ENCODE measurements at places on chromosomes 12 and 14. TPM values are rescaled to one million over a fixed set of nuclear protein-coding genes. Genes with fewer than 3 reads are reported as not detected.
A peak's percentile ranks its signal among the peaks of the same experiment; 100 is the strongest.

DNA sequence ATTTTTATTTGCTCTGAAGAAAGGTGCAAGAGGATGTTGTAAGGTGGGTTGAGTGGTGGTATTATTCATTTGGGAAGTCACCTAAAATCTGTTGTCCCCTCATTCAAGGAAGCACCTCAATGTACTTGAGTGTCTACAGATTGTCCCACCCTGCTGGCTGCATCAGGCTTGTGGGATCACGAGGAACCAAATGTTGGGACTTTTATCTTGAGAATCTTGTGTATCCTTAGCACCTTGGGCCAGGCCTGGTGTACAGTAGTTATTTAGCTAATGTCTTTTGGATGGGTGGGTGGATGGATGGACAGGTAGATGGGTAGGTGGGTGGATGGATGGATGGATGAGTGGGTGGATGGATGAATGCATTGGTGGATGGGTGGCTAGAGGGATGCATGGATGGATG, 519.3 kb downstream of the BCL11B start:
- H3K4me1 ChIP-seq = peaks cover 6% of the 10 kb centered on the region
- no peak overlapping the region for H3K27ac ChIP-seq

GRCh38 chr12:57553343-57554202, 3.7 kb downstream of the KIF5A start:
- H3K4me1 ChIP-seq = peaks cover 20% of the 10 kb centered on the region
- H3K27me3 ChIP-seq = peaks cover 16% of the 10 kb centered on the region
- H3K36me3 ChIP-seq = no peaks in the 10 kb centered on the region
- H3K27ac ChIP-seq = no peak overlapping the region

DNA sequence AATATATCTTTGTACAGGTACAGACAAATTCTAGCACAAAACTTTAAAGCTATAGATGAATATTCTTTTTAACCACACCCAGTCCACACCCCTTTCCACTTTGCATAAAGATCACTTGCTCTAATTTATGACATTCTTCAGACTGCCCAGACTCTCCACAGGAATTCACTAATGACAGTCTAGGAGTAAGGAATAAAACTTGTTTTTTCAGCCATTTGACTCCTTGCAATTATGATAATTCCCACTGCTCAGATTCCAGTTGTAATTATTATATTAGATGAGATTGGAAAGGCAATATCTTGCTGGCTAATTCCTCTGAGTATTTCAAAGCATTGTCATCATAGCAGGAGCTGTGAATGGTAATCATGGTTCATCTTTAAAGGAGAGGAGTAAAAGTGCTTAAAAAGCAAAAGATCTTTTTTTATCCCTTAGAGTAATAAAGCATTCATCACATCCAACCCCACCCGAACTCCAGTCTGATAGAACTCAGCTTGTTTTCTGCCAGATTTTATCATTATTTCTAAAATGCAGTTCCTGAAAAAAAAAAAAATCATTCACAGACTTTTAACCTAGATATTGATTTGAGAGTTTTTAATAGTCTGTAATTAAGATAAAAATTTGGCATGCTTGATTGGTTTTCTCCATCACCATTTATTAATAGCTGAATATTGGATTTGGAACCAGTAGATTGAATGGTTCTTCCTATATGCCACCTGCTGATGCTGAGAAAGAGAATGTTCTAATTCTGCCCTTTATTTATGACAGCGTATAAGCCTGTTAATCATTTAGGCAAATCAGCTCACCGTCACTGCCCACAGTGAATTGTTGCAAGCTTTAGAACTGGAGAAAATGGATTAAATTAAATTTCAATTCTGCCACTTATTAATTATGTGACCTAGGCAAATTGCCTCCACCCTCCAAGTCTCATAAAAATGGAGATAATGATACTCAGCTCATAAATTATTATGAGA, 93.9 kb upstream of the RASSF8 start:
- H3K36me3 ChIP-seq = no peaks in the 10 kb centered on the region
- no peak for DNase-seq
- no peak overlapping the region for H3K4me3 ChIP-seq
- no peak overlapping the region for H3K27ac ChIP-seq

ZC2HC1C gene
- total RNA-seq = 2.0 TPM

- H3K4me3 ChIP-seq = no peak overlapping the region
- DNase-seq = no peak
- H3K27me3 ChIP-seq = no peaks in the 10 kb centered on the region
- H3K36me3 ChIP-seq = peaks cover 4% of the 10 kb centered on the region
- H3K4me1 ChIP-seq = peaks cover 52% of the 10 kb centered on the region
Observed at GRCh38 chr12:25376407-25376806, 125.7 kb upstream of the KRAS start.

GRCh38 chr12:133203344-133204263, 22.3 kb downstream of the ZNF268 start:
- H3K27ac ChIP-seq = no peak overlapping the region
- no peaks in the 10 kb centered on the region for H3K4me1 ChIP-seq
- no peaks in the 10 kb centered on the region for H3K27me3 ChIP-seq
- H3K36me3 ChIP-seq = peaks cover 63% of the 10 kb centered on the region

DNA sequence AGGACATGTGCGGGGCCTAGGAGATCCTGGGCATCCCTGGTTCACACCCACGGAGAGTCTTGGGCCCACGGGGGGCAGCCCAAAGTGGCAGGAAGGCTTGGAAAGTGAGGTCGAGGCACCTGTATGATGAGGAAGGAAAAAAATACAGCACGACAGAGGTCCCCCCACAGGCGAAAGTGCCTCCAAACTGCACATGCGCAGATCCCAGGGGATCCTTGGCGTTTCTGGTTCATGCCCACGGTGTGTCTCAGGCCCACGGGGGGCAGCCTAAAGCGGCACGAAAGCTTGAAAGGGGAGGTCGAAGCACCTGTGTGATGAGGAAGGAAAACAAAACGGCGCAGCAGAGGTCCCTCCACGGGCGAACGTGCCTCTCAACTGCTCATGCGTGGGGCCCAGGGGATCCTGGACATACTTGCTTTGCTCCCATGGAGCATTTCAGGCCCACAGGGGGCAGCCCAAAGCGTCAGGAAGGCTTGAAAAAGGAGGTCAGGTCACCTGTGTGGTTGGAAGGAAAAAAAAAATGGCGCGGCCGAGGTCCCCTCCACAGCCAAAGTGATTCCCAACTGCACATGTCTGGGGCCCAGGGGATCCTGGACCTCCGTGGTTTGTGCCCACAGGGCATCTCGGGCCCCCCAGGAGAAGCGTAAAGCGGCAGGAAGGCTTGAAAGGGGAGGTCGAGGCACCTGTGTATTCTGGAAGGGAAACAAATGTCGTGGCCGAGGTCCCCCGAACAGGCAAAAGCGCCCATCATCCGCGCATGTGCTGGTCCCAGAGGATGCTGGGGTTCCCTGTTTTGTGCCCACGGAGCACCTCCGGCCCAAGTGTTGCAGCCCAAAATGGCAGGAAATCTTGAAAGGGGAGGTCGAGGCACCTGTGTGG, 582.6 kb downstream of the ALG10 start:
- H3K36me3 ChIP-seq = no peaks in the 10 kb centered on the region
- no peak overlapping the region for H3K4me3 ChIP-seq
- no peaks in the 10 kb centered on the region for H3K27me3 ChIP-seq
- H3K27ac ChIP-seq = no peak overlapping the region
- no peak for DNase-seq
- no peaks in the 10 kb centered on the region for H3K4me1 ChIP-seq

GRCh38 chr12:93740751-93741150, 63.6 kb downstream of the CRADD start:
- no peak for DNase-seq
- H3K4me3 ChIP-seq = peak overlapping the region; percentile 86
- peaks cover 34% of the 10 kb centered on the region for H3K4me1 ChIP-seq
- H3K36me3 ChIP-seq = no peaks in the 10 kb centered on the region
- H3K27me3 ChIP-seq = no peaks in the 10 kb centered on the region

GRCh38 chr12:69703146-69703642, 4.1 kb upstream of the BEST3 start:
- no peak for DNase-seq
- no peak overlapping the region for H3K27ac ChIP-seq
- no peak overlapping the region for H3K4me3 ChIP-seq
- peaks cover 22% of the 10 kb centered on the region for H3K27me3 ChIP-seq
- no peaks in the 10 kb centered on the region for H3K36me3 ChIP-seq

- H3K27me3 ChIP-seq = no peaks in the 10 kb centered on the region
- H3K36me3 ChIP-seq = peaks cover 36% of the 10 kb centered on the region
- peaks cover 6% of the 10 kb centered on the region for H3K4me1 ChIP-seq
- H3K4me3 ChIP-seq = no peak overlapping the region
- no peak overlapping the region for H3K27ac ChIP-seq
Observed at GRCh38 chr12:123468786-123469185, 10.8 kb downstream of the SNRNP35 start.

GRCh38 chr12:119088685-119089379, 89.9 kb upstream of the HSPB8 start:
- H3K27ac ChIP-seq = no peak overlapping the region
- no peaks in the 10 kb centered on the region for H3K36me3 ChIP-seq
- H3K4me1 ChIP-seq = no peaks in the 10 kb centered on the region
- DNase-seq = no peak
- no peaks in the 10 kb centered on the region for H3K27me3 ChIP-seq

SYCP3 gene
- total RNA-seq = 0.28 TPM

KLRC1 gene
- not detected for total RNA-seq

- DNase-seq = no peak
- H3K4me3 ChIP-seq = no peak overlapping the region
- peaks cover 25% of the 10 kb centered on the region for H3K4me1 ChIP-seq
- H3K36me3 ChIP-seq = no peaks in the 10 kb centered on the region
Observed at GRCh38 chr12:53696285-53696654, 20.4 kb upstream of the ATP5MC2 start.

DNA sequence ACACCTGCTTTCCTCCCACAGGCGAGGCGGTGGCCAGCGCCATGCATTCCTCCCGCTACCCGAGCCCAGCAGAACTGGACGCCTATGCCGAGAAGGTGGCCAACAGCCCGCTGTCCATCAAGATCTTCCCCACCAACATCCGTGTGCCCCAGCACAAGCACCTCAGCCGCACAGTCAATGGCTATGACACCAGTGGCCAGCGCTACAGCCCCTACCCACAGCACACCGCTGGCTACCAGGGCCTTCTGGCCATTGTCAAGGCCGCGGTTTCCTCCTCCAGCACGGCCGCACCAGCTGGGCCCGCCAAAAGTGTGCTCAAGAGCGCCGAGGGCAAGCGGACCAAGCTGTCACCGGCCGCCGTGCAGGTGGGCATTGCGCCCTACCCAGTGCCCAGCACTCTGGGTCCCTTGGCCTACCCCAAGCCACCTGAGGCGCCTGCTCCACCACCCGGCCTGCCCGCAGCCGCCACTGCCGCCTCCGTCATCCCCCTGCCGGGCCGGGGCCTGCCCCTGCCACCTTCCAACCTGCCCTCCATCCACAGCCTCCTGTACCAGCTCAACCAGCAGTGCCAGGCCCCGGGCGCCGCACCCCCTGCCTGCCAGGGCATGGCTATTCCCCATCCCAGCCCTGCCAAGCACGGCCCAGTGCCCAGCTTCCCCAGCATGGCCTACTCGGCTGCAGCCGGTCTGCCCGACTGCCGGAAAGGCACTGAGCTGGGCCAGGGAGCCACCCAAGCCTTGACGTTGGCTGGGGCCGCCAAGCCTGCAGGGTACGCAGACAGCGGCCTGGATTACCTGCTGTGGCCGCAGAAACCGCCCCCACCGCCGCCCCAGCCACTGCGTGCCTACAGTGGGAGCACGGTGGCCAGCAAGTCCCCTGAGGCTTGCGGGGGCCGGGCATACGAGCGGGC, 54.6 kb downstream of the FAM222A start:
- H3K27me3 ChIP-seq = peaks cover 10% of the 10 kb centered on the region
- H3K4me3 ChIP-seq = no peak overlapping the region
- H3K27ac ChIP-seq = no peak overlapping the region

AQP6 gene
- total RNA-seq = not detected

DNA sequence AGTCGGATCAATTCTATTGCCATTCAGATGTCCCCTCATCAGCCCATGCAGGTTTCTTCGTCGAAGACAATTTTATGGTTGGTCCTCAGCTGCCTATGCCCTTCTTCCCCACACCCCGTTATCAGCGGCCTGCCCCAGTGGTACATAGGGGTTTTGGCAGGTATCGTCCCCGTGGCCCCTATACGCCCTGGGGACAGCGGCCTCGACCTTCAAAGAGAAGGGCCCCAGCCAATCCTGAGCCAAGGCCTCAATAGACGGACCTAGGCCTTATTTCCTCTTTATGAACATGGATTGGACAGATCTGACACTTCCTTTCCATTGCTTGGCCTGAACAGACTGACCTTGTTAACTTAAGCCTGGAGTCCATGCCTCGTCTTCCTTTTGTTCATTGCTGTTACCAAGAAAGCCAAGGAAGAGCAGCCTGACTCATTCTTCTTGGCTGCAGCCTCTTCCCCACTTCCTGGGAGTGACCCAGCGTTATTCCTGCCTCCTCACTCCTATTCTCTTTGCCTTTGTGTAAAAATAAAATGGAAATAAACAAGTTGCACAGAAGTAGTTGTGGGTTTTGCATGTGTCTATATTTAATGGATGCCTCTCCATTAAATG, 156.5 kb upstream of the AMIGO2 start:
- no peak for DNase-seq
- no peaks in the 10 kb centered on the region for H3K27me3 ChIP-seq
- H3K4me3 ChIP-seq = no peak overlapping the region

- H3K36me3 ChIP-seq = no peaks in the 10 kb centered on the region
- no peak overlapping the region for H3K4me3 ChIP-seq
- no peak for DNase-seq
- no peak overlapping the region for H3K27ac ChIP-seq
- peaks cover 4% of the 10 kb centered on the region for H3K27me3 ChIP-seq
- H3K4me1 ChIP-seq = peaks cover 4% of the 10 kb centered on the region
Observed at GRCh38 chr14:101134851-101135433, 231.4 kb upstream of the RTL1 start.

NPFF gene
- not detected for total RNA-seq

CD69 gene
- 197 TPM for total RNA-seq

DNA sequence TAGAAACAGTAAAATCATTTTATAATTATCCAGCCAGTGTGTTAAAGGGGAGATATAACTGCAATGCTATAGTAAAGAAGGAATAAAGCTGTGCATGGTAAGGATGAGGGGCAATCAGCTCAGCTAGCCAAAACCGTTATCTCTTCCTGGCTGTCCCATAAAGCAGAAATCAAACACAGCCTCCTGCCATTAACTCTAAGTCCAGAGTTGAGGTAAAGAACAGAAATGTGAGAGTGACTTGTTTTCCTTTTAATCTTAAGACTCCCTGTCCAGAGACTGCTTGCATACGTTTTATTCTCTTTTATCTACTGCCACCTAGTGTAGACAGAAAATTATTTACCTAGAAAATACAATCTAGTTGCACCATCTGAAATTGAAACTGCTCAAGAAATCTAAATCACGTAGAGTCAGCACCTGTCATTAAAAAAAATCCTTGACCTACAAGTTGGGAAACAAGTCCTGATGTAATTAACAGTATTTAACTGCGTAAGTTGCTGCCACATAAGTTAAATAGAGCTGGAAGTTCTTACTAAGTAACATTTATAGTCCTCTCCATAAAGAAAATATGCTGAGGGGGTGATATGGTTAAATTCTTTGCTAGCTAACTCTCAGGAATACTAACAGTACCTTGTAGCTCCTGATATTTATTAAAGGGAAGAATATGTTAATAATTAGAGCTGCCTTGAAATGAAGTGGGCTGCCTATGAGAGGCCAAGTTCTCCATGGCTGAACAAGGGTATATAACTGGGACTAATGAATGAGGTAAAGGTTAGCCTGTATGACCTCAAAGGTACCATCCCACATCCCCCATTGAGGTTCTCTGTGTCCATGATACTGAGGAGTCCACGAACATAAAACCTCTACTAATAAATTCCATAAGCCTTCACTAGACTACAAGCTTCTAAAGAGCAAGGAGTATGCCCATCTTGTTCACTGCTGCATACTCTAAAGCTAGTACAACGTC, 62.7 kb downstream of the GALNT4 start:
- peaks cover 62% of the 10 kb centered on the region for H3K4me1 ChIP-seq
- DNase-seq = no peak
- peak overlapping the region; percentile 59 for H3K27ac ChIP-seq

GRCh38 chr14:84468153-84468552, 1061.8 kb upstream of the FLRT2 start:
- no peak for DNase-seq
- H3K36me3 ChIP-seq = no peaks in the 10 kb centered on the region
- H3K27me3 ChIP-seq = no peaks in the 10 kb centered on the region
- no peak overlapping the region for H3K4me3 ChIP-seq

RTL1 gene
- total RNA-seq = not detected

Data from activated CD4-positive, alpha-beta memory T cell treated with anti-CD3 and anti-CD28 coated beads, Interleukin-2, amount 10 ng/mL, durations not matched to agents 7 days and 5 days (primary cell).